ENCODE measurements at places on chromosomes 4 and X.

GRCh38 chrX:14528629-14529289 is 577 bp upstream of the GLRA2 start:
- DNase-seq = peak; percentile 37

DNA sequence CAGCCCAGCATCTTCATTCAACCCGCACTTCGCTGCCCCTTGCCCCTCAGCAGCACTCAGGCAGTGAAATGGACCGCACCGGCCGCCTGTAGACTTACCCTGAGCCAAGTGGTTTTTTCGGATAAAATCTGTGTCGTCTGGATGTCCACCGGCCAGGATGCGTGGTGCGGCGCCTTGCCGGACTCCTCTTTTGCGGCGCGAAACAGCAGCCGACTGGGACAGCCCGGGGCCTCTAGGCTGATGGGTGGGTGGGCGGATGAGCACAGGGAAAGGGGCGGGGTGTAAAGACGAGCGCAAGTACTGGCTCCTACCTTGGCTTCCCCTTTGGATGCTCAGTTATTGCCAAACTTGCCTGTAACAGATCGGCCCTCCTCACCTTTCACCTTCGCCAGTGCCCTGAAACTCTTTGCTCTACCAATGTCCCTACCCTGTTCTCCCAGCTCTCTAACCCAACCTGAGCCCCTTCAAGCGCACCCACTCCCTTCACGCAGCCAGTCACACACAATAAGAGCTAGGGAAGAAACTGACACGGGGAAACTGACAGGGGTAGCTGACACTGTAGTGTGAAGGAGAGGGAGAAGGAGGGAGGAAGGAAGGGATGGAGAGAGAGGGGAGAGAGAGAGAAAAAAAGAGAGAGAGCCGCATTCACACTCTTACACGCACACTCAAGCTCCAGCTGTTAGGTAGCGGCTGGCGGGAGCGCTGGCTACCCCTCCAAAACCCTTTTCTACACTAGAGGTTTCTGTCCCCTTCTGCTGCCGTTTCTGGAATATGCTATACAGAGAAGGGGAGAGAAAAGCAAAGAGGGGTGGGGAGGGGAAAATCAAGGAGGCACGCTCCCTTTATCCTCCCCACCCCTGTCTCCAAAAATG is 559 bp downstream of the TRPC5 start:
- no peak for DNase-seq

DNA sequence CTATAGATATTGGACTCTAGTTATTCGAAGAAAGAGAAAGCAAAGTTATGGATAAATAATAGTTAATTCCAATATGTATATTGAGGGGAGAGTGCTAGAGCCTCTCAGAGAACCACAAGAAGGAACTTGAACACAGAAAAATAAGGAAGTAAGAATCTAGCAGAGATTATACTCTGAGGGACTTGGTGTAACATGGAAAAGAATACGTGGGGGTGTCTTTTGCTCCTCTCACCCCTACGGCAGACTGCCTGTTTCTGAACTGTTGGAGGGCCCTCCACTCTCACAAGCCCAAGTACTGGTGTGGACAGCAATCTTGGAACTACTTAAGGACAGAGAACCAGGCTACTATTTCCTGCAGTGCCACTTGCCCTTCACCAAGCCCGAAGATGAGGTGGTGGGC is 1174.4 kb upstream of the PCDH10 start:
- DNase-seq = no peak

DNA sequence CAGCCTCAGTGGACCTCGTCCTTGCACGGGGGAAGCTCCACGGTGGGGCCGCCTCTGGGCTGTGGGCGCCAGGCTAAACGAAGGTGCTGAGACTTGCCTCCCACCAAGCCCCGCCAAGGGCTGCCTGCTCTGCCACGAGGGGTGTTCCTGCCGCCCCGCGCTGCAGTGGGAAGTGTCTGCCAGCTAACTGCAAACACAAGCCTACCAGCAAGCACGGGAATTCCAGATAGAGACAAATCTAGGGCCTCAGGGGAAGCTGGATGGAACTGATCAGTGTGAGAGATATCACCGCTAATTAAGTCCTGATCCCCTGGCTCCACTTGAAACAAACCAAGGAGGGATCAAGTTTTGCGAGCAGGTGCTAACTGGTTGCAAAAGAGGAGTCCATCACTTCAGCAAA is 181.6 kb upstream of the LEF1 start:
- DNase-seq = no peak

DNA sequence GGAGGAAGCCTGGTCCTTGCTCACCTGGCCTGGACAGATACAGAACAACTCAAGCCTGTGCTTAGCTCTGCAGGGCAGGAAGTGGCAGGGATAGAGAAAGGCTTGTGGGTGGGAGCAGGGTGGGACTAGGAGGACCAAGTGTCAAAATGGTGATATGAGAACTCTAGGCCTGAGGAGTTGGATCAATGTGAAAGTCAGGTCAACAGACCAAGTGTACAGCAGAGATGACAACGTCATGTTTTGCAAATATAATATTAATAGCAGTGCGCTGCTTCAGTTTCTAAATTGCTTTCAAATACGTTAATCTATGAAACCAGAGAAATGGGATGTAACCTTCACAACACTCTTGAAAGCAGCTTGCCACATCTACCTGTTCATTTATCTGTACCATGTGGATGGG is 114.2 kb upstream of the MAP3K15 start:
- DNase-seq = no peak

GRCh38 chr4:2728806-2729532 is 27.2 kb downstream of the TNIP2 start:
- DNase-seq = no peak

DNA sequence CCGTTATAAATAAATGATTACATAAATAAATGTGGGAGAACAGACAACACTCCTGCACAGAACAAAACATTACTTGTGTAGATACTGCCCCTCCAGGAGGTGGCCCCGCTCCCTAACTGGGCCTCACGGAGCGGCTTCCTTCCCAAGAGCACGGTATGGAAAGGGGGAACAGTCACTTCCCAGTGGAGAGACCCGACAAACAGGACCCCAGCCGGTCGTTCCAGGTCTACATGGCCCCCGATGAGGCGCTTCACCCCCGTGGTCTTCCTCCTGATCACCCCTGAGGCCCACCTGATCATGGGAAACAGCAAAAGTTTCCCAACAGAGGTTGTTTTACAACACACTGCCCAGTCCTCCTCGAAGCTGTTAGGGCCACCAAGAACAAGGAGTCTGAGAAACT is 6.6 kb upstream of the SLC6A8 start:
- no peak for DNase-seq

- no peak for DNase-seq
Measured at GRCh38 chr4:74751247-74751646, 43.1 kb downstream of the BTC start.

DNA sequence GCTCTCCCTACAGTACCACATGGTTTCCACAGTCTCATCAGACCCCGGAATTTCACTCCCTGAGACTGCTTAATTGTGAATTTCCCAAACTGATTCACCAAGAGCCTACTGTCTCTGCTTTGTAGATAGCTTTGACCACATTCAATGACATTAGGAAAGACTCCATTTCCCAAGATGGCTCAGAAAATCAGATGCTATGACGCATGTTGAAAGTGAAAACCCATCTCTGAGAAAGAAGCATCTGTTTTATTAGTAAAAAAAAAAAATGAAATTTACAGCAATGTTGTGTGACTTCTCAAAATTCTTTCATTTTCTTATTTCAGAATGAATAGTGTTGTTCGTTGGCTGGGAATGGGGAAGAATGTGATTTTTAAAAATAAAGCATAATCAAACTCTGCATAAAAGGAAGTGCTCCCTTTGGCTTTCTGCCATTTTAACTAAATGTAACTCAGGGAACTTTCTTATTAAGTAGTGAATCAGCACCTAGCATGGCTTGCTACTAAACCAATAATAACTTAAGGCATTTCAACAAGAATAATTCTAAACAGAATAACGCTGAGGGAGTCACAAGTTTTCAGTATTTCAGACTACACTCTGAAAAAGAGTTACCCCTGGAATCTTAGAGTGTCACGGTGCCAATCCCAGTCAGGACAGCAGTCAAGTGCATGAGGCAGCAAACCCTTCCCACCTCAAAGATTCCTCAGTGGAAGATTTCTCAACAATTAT is 97.4 kb upstream of the MYOZ2 start:
- DNase-seq = no peak

DNA sequence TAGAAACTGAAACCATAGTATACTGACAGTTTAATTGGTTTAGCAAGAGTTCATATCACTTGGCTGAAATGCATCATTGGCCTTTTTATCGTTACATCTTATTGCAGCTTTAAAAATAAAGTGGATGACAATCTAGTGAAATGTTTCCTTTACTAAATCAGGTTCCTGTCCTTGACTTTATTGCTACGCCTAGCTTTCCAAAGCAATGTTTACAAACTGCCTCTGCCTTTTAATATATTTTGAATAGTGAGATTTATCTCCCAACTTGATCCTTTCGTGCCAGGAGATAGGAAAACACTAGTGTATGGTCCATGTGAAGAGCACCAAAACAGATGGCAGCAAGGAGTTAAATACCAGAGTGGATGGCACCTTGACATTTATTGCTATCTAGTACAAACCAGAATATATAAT is 67.0 kb downstream of the GPC3 start:
- DNase-seq = no peak

GRCh38 chr4:159540501-159540900 is 437.6 kb downstream of the RAPGEF2 start:
- DNase-seq = no peak

DNA sequence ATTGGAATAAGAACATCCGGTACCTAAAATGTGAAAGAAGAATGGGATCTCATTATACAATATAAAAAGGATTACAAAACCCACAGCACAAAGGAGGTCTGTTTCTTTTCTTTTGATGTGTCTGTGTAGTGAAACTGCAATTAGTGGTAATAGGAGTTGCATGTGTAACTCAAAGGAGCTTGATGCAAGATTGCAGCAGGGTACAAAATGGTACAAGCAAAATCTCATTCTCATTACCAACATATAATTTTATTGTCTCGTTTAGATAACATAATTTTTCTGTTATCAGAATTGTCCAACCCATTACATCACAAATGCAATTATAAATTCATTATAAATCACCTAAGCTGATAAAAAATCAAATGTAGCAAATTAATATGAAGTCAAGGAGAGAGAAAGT is 47.1 kb upstream of the CCSER1 start:
- no peak for DNase-seq

- no peak for DNase-seq
Measured at GRCh38 chr4:16883806-16884205, 14.6 kb downstream of the LDB2 start.

- no peak for DNase-seq
Measured at GRCh38 chrX:105876658-105877057, 54.3 kb downstream of the NRK start.

GRCh38 chrX:9824554-9824953 is 38.3 kb downstream of the SHROOM2 start:
- DNase-seq = no peak

DNA sequence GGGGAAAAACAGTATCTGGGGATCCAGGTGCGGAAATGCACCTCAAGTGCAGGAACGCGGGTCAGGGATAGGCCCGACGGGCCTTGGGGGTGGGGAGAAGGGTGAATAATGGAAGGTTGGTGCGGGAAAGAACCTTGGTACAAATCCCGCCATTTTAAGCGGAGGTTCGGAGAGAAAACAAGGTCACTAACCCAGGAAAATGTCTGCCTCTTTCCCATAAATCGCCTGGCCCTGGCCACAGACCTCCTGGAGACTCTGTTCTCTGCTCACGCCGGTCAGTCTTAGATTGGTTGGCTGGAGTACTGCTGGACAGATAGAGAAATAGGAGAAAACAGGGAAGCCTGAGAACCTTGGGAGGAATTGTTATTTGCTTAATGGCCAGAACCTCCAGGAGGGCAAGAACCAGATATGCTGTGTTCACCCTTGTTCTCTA is 897 bp upstream of the FBXL5 start:
- no peak for DNase-seq

- DNase-seq = no peak
Measured at GRCh38 chrX:76064825-76065224, 108.0 kb upstream of the PBDC1 start.

- no peak for DNase-seq
Measured at GRCh38 chr4:128528793-128529553, 241.4 kb upstream of the PGRMC2 start.

DNA sequence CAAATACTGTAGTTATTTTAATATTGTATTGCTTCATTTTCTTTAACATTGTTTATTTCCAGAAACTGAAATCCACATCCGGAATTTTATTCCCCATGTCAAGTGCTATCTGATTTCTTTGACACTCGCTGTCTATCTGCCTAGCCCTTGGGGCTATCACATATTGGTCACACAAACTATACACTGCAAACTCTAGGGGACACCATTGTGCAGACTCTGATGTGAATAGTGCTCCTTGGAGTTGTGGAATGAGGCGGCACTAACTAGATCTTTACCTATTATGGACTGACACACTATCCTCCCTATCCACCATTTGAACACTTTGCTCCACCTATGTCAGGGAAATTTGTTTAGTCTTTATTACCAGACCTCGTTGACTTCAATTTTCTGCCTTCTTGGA is 534.5 kb downstream of the GLUD2 start:
- no peak for DNase-seq

All from activated naive CD4-positive, alpha-beta T cell treated with Interleukin-2 at 50 U/mL for 16 hours (primary cell).